Umbilical cord (tissue), 2 donors: ENCODE measurements at places on chromosomes 3 and 15. TPM values are rescaled to one million over a fixed set of nuclear protein-coding genes. Genes with fewer than 3 reads are reported as not detected.

NXPE3 gene
- total RNA-seq, result 13.5 TPM

COL6A5 gene
- total RNA-seq, result 3.6 TPM

CISH gene
- total RNA-seq, result 5.5 TPM

IL5RA gene
- 3.9 TPM for total RNA-seq

GRCh38 chr15:75809986-75810750, 33.1 kb upstream of the UBE2Q2 start:
- peak; percentile 17 for DNase-seq

DNA sequence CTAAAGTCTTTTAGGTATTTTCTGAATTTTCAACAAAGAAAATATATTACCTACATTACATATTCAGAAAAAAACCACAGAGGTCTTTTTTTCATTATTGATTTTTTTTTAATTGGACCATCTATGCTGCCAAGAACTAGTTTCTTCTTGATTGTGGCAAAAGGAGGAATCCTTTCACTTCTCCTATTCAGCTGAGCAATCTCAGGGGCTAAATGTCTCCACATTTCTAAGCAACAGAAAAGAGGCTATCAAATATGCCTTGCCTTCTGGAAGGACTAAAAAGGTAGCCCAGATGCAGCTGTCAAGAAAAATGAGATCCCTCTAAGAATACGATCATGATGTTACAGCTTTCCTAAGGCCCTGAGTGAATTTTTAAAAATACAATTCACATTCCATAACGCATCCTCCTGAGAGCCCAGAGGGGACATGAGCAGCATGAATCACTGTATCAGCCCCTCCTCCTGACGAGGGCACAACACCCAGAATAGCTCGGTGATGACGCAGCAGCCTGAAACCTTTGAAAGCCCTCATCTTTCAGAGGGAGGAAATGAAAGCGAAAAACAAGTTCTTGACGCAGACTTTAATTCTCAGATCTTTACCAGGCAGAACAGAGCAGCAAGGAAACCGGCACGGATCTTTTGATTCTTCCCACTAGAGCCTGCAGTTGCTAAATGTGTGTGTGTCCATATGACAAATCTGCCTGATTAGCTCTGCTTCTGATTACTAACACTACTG, 24.6 kb downstream of the RUBCN start:
- peak; percentile 99 for DNase-seq

- no peak for DNase-seq
Observed at GRCh38 chr3:121165397-121165837, 257.4 kb downstream of the STXBP5L start.

DNA sequence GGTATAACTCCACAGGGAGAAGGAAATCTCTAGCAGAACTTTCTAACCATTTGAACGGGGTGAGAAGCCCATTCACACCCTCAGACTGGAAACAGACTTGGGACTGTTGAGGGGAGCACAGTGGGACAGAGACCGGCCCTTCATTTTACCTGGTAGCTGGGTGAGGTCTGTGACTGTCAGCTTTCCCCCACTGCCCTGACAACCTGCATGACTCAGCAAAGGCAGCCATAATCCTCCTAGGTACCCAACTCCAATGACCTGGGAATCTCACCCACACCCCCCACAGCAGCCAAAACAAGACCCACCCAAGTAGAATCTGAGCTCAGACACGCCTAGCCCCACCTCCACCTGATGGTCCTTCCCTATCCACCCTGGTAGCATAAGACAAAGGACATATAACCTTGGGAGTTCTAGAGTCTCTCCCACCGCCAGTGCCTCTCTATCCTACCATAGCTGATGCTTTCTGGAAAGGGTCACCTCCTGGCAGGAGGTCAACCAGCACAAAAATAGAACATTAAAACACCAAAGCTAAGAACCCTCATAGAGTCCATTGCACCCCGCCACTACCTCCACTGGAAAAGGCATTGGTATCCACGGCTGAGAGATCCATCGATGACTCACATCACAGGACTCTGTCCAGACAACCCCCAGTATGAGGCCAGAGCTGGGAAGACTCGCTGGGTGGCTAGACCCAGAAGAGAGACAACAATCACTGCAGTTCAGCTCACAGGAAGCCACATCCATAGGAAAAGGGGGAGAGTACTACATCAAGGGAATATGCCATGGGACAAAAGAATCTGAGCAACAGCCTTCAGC, 28.0 kb downstream of the SENP7 start:
- no peak for DNase-seq

- peak; percentile 31 for DNase-seq
Observed at GRCh38 chr3:101809178-101810021, 30.4 kb downstream of the NXPE3 start.

- DNase-seq, result peak; percentile 35
Observed at GRCh38 chr3:13598926-13599886, 50.3 kb downstream of the FBLN2 start.

DNA sequence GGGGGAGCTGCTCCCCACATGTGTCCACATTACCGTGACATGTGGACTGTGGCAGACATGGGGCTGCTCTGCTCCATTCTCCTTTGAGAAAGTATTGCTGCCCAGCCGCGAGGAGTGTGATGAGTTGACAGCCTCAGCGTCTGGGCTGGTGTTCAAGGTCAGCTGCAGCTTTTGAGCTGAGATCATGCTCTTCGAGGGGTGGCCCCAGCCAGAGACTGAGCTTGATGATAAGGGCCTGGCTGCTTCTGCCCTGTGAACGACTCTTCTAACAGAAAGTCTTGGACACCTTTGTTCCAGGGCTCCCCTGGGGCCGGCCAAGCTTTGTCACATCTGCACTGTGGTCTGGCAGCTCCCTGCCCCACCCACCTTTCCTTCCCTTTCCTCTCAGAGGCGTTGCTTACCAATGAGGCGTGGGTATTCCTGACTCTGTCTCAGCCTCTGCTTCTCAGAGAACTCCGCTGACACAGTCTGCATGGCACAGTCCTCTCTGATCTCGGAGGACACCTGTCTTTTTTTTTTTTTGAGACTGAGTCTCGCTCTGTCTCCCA, 86.6 kb downstream of the CHRD start:
- DNase-seq, result peak; percentile 72

- DNase-seq, result no peak
Observed at GRCh38 chr15:60353245-60353920, 44.4 kb downstream of the ANXA2 start.

DNA sequence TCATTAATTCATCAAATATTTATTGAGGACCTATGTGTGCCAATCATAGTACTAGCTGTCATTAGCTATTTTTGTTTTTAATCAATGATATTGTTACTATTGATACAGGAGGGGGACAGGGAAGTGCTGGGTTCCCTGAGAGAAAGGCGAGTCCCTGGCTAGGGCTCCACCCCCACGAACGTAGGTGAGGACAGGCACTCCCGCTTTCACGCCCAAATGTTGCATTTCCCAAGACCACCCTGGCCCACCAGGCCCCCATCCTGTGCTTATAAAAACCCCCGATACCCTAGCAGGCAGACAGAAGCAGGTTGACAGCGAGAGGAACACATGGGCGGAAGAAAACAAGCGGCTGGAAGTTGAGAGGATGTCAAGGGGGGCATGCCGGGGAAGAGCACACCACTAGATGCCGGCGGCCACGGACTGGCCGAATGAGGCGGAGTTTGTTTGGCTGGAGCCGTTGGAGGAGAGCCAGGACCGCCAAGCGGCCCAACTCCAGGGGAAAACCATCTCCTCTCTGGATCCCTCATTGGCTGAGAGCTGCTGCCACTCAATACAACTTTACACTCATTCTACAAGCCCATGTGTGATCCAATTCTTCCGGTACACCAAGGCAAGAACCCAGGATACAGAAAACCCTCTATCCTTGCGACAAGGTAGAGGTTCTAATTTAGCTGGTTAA, 798.7 kb upstream of the SEMA6D start:
- no peak for DNase-seq

DNA sequence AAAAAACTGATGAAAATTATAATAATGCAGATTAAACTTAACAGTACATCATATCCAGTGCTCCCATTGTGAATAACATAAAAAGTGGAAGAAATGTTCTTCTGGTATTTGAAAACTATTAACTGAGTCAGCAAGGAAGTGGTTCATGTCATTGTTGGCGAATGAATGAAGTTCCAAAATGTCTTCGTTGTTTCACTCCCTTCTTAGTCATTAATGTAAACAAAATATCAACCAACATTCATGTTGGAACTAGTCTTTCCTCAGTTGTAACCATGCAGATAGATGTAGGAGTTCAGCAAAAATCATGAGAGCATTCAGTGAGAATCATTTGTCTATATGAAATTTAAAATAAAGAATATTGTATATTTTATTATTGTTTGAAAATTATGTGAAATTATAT, 44.1 kb upstream of the ICE2 start:
- no peak for DNase-seq
